Stimulated activated CD8-positive, alpha-beta memory T cell treated with anti-CD3 and anti-CD28 coated beads, Interleukin-7, amount 100 ng/mL, for 24 hours (primary cell): ENCODE measurements at places on chromosomes 11 and 22.

DNA sequence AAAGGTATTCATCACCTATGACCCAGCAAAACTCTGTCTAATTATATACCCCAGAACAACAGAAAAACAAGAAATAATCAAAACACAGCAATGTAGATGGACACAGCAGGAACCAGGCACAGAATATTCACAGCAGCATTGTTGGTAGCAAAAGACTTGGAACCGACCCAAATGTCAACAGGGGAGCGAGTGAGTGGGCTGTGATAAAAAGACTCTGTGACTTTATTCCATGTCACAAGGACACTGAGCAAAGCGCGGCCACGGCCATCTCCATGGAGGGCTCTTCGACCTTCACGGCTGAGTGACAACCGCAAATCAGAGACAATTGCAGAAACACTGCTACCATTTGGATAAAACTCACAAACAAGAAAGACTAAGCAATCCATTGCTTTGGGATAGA, 1373.1 kb downstream of the TBC1D22A start:
- DNase-seq: no peak

DNA sequence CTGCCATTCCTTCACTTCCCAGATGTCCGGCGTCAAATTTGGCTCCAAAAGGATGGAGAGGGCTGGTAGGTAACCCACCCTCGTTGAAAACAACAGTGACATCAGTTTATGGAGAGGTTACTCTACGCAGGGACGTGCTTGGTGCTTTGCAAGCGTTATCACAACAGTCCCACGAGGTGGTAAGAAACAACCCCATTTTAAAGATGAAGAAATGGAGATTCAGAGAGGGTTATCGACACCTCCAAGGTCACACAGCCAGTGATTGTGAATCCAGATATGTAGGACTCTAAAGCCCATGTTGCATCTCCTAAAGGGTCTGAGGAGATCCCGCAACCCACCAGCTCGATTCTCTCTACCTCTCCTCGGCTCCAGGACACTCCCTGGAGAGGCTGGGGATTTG, 773 bp downstream of the MIAT start:
- DNase-seq: no peak

- no peak for DNase-seq
Observed at GRCh38 chr11:131744847-131745246, 374.4 kb downstream of the NTM start.

DNA sequence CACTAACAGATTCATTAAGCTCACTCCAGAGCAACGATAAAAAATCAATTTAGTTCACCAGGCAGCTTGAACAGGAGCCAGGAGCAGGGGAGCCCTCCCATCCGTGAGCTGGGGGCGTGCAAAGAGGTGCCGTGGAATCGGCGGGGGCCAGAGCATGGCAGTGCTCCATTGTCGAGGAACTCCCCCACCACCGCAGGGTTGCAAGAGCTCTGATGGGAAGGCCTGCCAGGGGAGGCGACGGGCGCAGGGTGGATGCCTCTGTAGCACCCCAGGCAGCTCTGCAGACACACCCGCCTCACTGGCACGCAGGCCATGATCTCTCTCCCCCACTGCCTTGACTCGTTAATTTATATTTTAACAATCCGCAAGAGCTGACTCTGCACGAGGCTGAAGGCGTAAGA, 433.2 kb downstream of the MIAT start:
- no peak for DNase-seq

GRCh38 chr11:61777234-61778090, 14.9 kb downstream of the TMEM258 start:
- peak; percentile 46 for DNase-seq

- DNase-seq: no peak
Observed at GRCh38 chr11:65714433-65714832, 2.4 kb downstream of the KAT5 start.

DNA sequence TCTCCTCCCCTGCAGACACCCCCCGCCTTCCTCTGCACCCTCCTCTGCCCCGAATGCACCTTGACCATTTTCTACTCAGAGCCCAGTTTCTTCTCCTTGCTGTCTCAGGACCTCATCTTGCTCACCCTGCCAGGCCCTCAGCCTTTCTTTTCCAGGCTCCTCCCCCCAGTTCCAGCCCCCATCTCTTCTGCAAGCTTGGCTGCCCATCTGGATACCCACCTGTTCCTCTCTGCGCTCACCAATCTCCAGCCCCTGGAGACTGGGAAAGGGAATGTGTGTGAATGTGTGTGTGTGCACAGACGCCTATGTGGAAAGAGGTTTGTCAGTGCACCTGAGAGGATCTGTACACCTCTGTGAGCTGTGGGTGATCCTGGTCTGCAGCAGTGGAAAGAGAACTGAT, 36.4 kb downstream of the SLC22A12 start:
- DNase-seq: no peak

DNA sequence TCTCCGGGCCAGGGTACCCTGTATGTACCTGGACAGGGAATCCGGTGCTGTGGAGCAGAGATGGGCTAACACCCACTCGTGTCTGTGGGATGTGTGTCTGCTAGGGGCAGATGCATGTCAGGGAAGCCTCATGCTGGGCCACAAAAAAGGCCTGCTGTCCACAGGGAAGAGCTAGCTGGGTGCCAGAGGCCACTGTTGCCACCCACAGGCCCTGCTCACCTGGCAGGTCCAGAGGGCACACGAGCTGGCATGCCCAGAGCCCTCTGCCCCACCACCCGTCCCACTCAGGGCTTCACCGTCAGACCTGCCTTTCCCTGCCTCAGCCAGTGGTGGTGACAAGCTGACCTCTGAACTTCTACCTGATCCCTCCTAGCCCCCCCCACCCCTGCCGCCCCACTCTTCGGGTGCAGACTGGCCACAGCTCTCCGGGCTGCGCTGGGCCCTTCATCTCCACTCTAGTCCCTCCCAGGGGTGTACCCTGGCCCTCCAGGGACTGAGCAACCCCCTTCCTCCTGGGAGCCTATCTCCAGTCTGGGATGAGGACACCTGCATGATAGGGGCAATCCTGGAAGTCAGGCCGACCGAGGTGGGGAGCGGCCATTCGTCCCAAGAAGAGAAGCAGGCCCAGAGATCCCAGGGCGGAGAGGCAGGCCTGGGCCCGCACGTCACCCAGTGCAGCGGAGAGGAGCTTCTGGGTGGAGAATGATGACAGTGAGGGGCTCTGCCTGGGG, 1.4 kb downstream of the SLC25A22 start:
- DNase-seq: no peak

DNA sequence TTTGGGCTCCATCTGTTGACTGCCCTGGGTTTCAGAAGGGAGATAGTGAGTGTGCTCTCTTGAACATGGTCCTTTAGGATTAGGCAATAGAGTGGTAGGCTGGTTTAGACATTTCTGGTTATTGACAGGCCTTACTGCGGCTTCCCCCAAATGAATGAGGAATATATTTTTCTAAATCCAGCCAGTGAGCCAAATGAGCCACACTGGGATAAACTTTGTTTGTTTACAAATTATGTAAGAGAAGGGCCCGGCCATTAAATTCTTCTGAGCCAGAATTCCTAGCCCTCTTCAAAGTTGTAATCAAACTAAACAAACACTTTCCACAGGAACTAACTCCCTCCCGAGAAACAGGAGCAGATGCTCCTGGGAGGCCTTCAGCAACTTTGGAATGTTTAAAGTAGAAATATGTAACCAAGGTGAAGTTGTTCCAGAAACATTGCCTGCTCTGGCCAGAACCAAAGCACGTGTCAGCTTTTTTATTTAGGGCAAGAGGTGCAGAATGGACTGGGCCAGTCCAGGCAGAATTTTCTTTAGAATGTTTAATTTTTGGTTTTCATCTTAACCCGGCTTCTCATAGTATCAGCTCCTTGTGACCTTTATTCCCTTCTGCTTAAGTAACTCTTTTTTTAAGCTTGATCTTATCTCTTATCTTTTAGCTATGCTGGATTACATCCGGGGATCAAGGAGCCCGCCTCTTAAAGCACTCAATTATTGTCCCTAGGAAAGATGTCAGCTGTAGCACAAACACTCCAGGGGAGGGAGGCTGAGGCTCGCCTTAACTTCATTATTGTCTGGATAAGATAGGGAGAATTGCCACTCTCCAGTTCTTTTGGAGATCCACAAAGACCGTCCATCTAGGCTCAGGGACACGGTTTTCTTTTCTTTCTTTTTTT, 28.7 kb downstream of the ZNRF3 start:
- no peak for DNase-seq

GRCh38 chr22:27311698-27312550, 489.6 kb downstream of the MN1 start:
- DNase-seq: no peak

DNA sequence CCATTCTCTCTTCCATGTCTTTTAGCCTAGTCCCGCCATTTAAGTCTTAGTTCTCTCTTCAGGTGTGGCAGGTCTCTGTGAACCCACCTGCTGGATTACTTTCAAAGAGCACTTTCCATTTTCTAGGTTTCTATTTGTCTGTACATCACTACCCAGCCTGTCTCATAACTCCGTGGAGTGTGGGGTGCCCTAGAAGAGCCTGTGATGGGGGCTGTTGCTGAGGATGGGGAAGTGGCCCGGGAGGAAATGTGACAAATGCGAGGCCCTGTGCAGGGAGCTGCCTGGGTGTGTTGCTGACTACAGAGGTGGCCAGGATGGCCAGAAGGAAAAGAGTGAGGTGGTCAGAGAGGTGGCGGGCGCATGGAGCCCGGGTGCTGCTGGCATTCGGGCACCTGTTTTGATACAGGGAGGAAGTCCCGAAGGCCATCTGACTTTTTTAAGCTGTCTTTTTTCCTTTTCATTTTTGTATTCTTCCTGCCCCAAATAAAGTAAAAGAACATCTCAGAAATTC, 10.7 kb downstream of the DGCR8 start:
- DNase-seq: no peak

DNA sequence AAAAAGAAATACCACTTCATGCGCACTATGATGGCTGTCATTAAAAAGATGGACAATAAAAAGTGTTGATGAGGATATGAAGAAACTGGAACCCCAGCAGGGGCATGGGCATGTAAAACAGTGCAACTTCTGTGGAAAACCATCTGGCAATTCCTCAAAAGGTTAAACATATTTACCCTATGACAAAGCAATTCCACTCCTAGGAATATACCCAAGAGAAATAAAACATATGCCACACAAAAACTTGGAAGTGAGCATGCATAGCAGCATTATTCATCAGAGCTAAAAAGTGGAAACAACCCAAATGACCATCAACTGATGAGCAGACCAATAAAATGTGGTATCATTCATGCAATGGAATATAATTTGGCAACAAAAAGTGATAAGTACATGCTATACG, 50.1 kb downstream of the LRRC32 start:
- no peak for DNase-seq

DNA sequence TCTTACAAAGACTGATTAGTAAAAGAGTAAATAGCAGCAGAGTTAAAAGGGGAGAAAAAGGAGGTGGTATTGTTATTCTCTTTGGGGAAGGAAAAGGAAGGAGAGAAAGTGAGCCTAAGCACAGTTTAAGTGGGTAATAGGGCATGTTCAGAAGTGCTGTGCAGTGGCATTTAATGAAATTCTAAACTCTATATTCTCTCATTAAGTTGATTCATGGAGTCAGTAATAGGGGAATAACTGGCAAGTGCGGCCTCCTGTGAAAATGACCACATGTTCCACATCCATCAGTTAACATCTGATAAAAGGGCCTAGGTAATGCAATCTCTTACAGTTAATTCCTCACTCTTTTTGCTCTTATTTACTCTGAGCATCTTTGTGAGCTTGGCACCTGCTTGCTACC, 516.7 kb downstream of the JRKL start:
- DNase-seq: no peak

GRCh38 chr22:43546186-43546585, 134.4 kb downstream of the MPPED1 start:
- no peak for DNase-seq

- no peak for DNase-seq
Observed at GRCh38 chr11:15613789-15614188, 499.1 kb downstream of the INSC start.

GRCh38 chr11:41997844-41998401, 538.5 kb upstream of the LRRC4C start:
- no peak for DNase-seq

- DNase-seq: no peak
Observed at GRCh38 chr22:35608088-35608487, 9.0 kb downstream of the MB start.

DNA sequence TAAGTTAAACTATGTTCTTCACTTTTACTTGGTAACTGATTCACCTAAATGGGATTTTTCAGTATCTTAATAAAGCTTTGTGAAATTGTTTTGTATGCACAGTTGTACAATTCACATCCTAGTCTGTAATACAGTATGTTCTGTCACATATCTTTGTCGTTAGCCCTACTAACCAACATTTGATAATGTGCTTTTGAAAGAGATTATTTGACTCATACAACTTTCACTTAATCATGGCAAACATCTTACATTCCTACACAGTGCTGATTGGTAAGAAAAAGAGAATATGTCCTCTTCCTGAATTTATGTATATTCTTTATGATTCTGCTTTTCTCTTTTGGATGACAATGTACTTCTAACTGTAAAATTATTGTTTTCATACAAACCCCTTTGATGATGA, 234.5 kb downstream of the METTL15 start:
- no peak for DNase-seq

- DNase-seq: no peak
Observed at GRCh38 chr11:115391160-115391559, 113.1 kb downstream of the CADM1 start.

DNA sequence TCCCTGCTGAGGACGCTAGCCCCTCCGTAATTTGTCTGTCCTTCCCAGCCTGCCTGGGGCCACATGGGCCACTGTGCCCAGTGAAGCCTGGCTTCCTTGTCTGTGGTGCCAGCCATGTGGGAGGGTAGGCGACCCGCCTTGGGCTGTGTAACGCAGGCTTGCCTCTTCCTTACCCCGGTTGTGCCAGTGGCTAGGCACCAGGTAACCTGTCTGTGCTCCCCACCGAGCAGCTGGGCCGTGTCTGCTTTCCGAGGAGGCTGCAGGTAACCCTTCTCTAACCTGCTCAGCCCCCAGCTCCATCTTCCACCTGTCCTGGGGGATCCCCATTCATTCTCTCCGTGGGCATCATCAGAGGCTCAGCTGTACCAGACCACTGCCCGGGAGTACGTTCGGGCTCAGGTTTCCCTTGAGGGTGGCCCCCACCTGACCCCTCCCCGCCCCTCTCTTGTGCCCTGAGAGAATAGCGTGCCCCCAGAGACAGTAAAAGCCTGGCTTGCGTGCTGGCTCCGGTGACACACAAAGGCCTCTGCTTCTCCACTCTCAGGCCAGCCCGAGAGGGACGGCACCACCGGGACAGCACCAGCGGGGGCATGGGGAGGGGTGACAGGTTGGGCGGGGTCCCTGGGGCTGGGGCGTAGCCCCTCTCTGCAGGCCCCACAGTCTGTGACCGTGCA, 79.1 kb downstream of the CDKN1C start:
- no peak for DNase-seq
